WERI-Rb-1 (cell line): ENCODE measurements at places on chromosomes 1 and 21.

- no peak for DNase-seq
Measured at GRCh38 chr1:77031106-77031662, 163.9 kb downstream of the ST6GALNAC5 start.

DNA sequence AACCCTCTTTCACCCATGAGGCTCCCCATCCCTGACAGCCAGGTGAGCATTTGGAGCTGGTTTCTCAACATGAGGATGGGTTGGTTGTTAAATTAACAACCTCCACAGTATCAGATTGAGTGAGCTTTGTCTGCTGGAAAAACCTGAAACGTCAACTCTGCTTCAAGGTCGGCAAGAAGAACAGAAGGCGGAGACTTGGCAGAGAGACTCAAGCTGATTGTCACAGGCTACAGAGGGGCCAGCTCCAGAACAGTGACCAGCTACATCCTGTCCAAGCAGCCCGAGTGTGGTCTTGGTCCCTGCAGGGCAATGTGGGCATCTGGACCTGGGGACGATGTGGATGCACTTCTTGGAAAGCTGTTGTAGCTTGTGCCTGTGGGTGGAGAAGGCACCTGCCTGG lies 36.6 kb upstream of the TMEM51 start:
- DNase-seq, result no peak

GRCh38 chr1:161061419-161061818 lies 8.3 kb downstream of the ARHGAP30 start:
- DNase-seq, result no peak

GRCh38 chr1:226203240-226203639 lies 16.7 kb upstream of the ACBD3 start:
- DNase-seq, result no peak

DNA sequence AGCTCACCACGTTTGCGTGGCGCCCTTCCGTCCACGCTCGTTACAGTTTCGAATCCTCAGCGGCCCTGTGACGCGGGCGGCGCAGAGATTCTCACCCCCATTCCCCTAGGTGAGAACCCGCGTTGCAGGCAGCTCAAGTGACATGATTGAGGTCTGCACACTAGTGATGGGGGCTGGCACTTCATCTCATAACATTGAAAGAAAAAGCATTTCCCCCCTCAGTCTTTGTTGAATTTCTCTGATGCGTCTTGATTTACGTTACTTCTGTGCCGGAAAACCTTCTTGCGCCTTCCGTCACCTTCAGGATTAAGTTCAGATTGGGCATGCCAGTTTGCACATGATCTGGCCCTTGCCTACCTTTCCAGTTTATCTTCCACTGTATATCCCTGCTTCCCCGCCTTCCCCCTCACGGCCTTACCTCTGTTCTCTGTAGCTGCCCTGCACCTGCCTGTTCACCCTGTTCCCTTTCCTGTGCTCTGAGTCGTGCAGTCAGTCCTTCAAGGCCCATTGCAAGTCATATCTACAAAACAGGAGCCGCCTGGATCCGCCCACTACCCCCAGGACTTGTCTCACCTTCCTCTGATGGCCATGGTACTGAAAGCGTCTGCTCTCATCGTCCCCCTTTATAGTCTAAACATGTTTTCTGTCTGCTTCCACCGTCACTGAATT lies 1.1 kb downstream of the CTPS1 start:
- peak; percentile 36 for DNase-seq
